WERI-Rb-1 (cell line): ENCODE measurements at places on chromosomes 13 and 19.

DNA sequence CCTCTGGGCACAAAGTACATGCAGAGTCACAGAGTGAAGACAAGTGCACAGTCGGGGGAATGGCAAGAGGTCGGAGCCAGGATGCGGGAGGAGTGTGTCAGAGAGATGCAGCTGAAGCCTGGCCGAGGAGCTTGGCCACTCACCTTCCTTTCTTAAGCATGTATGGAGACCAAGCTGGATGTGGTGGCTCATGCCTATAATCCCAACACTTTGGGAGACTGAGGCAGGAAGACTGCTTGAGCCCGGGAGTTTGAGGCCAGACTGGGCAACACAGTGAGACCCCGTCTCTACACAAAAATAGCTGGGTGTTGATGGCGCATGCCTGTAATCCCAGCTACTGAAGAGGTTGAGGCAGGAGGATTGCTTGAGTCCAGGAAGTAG lies 67.0 kb downstream of the LATS2 start:
- no peak for DNase-seq

DNA sequence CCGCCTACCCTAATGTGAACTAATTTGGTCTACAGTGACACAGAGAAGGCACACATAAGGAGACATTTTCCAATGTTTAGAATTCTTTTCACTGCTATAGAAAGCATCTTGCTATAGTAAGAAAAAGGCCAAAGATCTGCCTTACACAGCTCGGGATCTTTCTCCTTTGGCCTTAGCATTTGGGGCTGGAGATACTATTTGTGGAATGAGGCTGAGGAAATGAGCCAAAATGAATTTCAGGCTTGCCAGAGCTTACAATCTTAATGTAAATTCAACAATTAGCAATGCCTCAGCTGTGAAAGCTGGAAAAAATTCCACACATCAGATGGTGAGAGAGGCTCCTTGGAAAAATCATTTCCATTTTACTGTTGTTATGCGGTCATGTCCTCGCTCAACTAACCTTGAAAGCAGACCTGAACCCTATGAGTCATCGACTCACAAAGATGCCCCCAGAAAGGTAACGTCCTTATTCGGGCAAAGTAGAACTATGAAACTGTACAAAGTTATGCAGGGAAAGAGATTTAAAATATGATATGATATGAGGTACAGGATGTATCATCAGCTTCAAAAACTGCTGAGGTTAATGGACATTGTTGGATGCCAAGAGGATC lies 324.5 kb upstream of the NBEA start:
- DNase-seq = no peak

DNA sequence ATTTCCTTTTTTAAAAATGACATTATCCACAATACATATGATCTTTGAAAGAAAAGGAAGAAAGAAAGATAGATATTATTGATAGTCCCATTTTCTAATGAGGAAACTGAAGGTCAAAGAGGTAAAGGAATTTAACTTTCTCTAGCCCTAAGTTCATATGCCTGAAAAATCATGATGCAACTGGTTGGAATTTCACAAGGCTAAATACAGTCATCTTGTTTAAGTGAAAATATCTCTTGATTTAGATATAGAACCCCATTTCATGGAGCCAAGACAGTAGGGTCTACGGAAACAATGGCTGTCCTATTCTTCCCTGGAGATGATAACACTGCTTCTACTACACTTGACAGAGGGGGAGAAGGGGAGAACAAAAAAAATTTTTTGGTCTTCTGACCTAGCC lies 366.2 kb downstream of the DNAJC15 start:
- DNase-seq = no peak

- no peak for DNase-seq
Measured at GRCh38 chr13:37736045-37736444, 133.5 kb downstream of the TRPC4 start.

DNA sequence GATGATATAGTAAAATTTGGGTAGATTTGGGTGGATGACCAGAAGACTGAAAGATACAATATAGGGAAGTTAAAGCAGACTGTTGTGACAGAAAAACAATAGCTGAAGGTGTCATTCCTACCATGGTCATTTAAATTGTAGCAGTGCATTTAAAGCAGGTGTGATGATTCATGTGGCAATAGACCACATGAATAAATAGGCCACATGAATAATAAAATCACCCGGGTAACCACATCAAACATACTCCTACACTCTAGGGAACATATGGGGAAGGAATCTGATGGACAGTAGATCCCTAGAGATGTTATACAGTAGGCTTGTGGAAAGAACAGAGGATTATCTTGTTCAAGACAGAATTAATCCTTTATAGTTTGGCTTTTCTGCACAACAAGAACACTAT lies 392.6 kb downstream of the SLITRK5 start:
- no peak for DNase-seq
